ENCODE measurements at places on chromosomes 13 and 19.

DNA sequence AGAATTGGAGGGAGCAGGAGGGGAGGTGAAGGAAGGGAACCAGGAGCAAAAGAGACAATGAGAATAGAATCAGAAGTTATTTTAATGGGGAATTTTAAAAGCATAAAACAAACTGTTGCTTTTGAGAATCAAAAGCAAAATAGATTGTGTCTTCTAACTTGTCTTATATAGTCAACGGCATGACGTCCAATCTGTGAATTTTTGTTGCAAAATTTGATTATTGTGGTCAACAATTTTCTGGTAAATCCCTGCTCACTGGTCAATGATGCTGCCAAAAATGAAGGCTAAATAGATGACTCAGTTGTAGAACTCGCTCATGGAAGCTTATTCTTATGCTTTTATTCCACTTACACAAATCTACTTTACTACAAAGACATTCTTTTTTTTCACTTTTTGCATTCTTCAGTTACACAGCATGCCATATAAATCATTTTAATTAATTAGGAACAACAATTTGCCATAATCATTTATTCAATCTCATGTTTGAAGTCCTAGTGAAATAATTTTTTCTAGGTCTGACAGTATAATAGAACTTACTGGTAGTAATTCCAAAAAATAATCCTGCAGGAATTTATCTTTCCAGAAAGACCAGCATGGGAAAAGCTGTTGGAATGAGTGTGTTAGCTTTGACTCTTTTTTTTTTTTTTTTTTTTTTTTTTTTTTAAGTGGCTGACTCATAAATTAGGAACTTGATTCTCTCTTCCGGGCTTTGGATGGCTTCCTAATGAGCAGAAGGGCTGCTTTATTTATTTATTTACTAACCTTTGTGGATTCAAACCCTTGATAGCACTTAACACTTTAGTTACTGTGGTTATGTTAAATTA, 256.9 kb downstream of the SPRY2 start:
- H3K4me3 ChIP-seq = peak overlapping the region; percentile 60
- no peaks in the 10 kb centered on the region for H3K36me3 ChIP-seq

DNA sequence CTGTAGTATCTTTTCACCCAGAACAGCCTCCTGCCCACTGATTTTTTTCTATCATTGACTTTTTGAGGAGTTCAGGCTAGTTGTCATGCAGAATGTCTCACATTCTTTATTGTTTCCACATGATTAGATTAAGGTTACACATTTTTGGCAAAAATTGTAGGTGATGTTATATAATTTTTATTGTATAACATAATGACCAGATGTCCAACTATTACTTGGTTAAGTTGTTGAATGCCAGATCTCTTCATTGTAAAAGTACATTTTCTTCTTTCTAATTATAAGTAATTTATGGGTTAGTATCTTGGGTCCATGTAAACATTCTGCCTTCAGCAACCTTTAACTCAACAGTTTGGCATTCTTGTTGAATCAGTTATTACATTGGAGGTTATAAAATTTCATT, 138.4 kb downstream of the POSTN start:
- no peaks in the 10 kb centered on the region for H3K4me1 ChIP-seq
- H3K27ac ChIP-seq = no peak overlapping the region
- no peak overlapping the region for H3K4me3 ChIP-seq
- no peaks in the 10 kb centered on the region for H3K36me3 ChIP-seq
- no peak for DNase-seq

DNA sequence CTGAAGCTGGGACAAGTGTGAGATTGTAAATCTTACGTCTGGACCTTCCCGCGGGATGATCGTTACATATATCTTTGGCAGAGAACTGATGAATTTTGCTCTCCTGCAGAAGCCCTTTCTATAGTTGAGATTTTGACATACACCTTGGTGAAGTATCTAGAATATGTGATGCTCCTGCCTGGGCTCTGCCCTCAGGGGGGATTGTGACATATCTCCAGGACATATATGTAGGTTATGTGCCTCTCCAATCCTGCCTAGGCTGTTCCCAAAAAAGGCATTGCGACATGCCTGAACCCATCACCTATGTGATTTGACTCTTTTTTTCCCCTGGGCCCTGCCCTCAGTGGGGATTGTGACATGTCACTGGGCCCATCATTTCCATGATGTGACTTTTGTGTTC, 76.6 kb downstream of the ZNF208 start:
- H3K27me3 ChIP-seq = peaks cover 2% of the 10 kb centered on the region
- H3K4me1 ChIP-seq = no peaks in the 10 kb centered on the region

DNA sequence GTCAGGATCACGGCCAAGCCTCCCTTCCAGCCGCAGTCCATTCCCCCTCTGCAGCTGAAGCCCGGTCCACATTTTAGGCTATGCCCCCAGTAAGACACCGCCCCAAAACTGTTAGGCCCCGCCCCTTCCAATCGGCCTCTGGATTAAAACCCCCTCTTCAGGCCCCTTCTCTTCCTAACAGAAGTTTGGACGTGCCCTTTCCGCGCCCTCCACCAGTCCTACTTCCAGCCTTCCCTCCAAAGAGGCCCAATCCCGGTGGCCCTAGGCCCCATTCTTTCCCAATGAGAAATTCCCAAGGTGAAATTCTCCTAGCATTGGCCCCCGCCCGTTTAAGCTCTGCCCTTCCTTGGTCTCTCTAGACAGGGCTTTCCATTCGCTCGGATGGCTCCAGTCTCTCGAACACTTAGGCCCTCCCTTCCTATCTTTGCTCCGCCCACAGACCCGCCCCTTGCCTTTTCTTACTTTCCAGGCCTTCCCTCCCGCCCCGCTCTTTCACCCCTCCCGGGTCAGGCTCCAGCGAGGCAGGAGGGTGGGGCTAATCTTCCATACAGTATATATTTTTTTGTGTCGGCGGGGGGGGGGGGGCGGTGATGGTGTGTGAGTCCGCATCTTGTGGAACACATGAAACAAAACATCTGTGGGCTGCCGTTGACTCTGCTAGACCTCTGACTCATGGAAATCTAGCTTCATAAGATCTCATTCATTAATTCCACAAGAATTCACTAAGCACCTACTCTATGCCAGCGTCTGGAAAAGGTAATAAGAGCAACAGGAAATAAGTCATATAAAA, 13.6 kb downstream of the LTBP4 start:
- H3K4me1 ChIP-seq = peaks cover 48% of the 10 kb centered on the region
- peak; percentile 80 for DNase-seq
- peak overlapping the region; percentile 75 for H3K27ac ChIP-seq
- peaks cover 38% of the 10 kb centered on the region for H3K27me3 ChIP-seq
- H3K4me3 ChIP-seq = peak overlapping the region; percentile 86

- H3K4me1 ChIP-seq = peaks cover 68% of the 10 kb centered on the region
- H3K27me3 ChIP-seq = peaks cover 11% of the 10 kb centered on the region
- no peaks in the 10 kb centered on the region for H3K36me3 ChIP-seq
- H3K27ac ChIP-seq = peak overlapping the region; percentile 4
These were observed 3.0 kb downstream of the HPN start for GRCh38 chr19:35044317-35045117.

- H3K4me1 ChIP-seq = peaks cover 44% of the 10 kb centered on the region
- peaks cover 78% of the 10 kb centered on the region for H3K27me3 ChIP-seq
- H3K4me3 ChIP-seq = peak overlapping the region; percentile 81
- no peak overlapping the region for H3K27ac ChIP-seq
These were observed 469 bp downstream of the COX6B2 start for GRCh38 chr19:55353803-55354697.

GRCh38 chr13:32902874-32903273, 113.3 kb upstream of the KL start:
- no peak overlapping the region for H3K4me3 ChIP-seq
- no peak overlapping the region for H3K27ac ChIP-seq
- peaks cover 8% of the 10 kb centered on the region for H3K4me1 ChIP-seq
- no peaks in the 10 kb centered on the region for H3K36me3 ChIP-seq
- no peak for DNase-seq

GRCh38 chr13:80048802-80049201, 292.1 kb downstream of the SPRY2 start:
- no peak overlapping the region for H3K27ac ChIP-seq
- H3K27me3 ChIP-seq = peaks cover 9% of the 10 kb centered on the region
- peaks cover 35% of the 10 kb centered on the region for H3K4me1 ChIP-seq
- no peaks in the 10 kb centered on the region for H3K36me3 ChIP-seq
- peak overlapping the region; percentile 28 for H3K4me3 ChIP-seq

DNA sequence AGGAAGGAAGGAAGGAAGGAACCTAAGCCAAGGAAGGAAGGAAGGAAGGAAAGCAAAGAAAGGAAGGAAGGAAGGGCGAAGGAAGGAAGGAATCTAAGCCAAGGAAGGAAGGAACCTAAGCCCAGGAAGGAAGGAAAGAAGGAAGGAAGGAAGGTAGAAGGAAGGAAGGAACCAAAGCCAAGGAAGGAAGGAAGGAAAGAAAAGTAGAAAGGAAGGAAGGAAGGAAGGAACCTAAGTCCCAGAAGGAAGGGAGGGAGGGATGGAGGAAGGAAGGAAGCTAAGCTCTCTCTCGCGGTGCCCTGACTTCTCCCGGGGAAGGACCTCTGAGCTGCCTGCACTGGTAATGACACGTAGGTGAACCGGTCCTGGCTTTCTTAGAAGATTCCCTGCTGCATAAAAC, 1.3 kb upstream of the RUBCNL start:
- H3K27me3 ChIP-seq = peaks cover 51% of the 10 kb centered on the region
- no peak for DNase-seq
- no peaks in the 10 kb centered on the region for H3K36me3 ChIP-seq
- peak overlapping the region; percentile 36 for H3K4me3 ChIP-seq
- H3K27ac ChIP-seq = no peak overlapping the region

GRCh38 chr13:49140910-49141611, 79.1 kb upstream of the MLNR start:
- H3K36me3 ChIP-seq = peaks cover 83% of the 10 kb centered on the region
- H3K27me3 ChIP-seq = no peaks in the 10 kb centered on the region
- DNase-seq = no peak
- H3K27ac ChIP-seq = peak overlapping the region; percentile 18
- H3K4me1 ChIP-seq = no peaks in the 10 kb centered on the region

DNA sequence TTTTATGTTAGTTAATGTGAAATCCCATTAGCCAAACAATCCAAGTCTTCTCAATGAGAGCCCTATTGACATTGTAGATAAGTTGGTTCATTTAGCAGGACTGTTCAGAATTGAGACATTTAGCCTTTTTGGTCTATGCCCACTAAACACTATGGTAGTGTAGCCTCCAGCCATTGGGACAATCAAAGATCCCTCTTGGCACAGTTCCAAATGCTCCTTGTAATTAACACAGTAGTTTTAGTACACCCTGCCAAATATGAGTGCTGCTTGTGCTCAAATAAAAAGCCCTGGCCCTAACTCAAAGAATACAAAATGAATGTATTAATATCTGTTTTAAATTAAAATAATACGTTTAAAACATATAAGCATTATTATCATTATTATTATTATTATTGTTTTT, 15.4 kb upstream of the FAM216B start:
- H3K36me3 ChIP-seq = no peaks in the 10 kb centered on the region
- no peak for DNase-seq
- H3K4me3 ChIP-seq = no peak overlapping the region

GRCh38 chr13:30616927-30617314, 799 bp upstream of the USPL1 start:
- H3K27me3 ChIP-seq = no peaks in the 10 kb centered on the region
- peaks cover 10% of the 10 kb centered on the region for H3K36me3 ChIP-seq
- no peak for DNase-seq
- H3K4me3 ChIP-seq = no peak overlapping the region
- H3K4me1 ChIP-seq = peaks cover 9% of the 10 kb centered on the region

- H3K4me3 ChIP-seq = no peak within 1 kb of the TSS
- peak; percentile 51 for DNase-seq
- H3K36me3 ChIP-seq = no peaks in the 10 kb centered on the region
- no peaks in the 10 kb centered on the region for H3K4me1 ChIP-seq
- peaks cover 32% of the 10 kb centered on the region for H3K27me3 ChIP-seq
These were observed at the start of gene NANOS2 for GRCh38 chr19:45913874-45914830. Gene NANOS2 (minus strand): TSS chr19:45914778. CDS start chr19:45914693, 85 bp downstream.

- H3K4me3 ChIP-seq = no peak overlapping the region
- no peak for DNase-seq
- H3K36me3 ChIP-seq = peaks cover 17% of the 10 kb centered on the region
- H3K4me1 ChIP-seq = no peaks in the 10 kb centered on the region
These were observed 17.3 kb downstream of the NUFIP1 start for GRCh38 chr13:44971656-44972595.

DNA sequence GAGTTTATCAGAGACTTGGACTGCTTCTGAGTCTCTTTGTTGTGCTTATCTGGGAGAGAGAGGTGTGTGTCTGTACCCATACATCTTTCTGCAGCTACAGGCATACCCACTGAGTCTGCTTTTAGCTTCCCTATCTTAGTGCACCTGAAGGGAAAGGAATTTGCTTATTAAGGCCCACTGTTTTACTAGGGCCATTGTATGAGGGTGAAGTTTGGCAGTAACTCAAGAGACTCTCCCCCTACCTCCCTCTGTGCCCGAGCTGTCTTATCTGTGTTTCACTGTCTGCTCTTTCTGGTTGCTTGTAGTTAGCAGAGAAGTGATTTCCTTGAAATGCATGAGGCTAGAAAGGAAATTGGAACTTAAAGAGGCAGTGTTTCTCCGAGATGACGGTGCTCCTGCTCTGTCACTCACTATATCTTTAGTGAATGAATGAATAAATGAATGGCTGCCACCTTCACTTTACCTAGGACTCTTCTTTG, 678 bp upstream of the CD33 start:
- H3K4me1 ChIP-seq = no peaks in the 10 kb centered on the region
- H3K36me3 ChIP-seq = no peaks in the 10 kb centered on the region
- H3K4me3 ChIP-seq = no peak overlapping the region
- peaks cover 23% of the 10 kb centered on the region for H3K27me3 ChIP-seq

DNA sequence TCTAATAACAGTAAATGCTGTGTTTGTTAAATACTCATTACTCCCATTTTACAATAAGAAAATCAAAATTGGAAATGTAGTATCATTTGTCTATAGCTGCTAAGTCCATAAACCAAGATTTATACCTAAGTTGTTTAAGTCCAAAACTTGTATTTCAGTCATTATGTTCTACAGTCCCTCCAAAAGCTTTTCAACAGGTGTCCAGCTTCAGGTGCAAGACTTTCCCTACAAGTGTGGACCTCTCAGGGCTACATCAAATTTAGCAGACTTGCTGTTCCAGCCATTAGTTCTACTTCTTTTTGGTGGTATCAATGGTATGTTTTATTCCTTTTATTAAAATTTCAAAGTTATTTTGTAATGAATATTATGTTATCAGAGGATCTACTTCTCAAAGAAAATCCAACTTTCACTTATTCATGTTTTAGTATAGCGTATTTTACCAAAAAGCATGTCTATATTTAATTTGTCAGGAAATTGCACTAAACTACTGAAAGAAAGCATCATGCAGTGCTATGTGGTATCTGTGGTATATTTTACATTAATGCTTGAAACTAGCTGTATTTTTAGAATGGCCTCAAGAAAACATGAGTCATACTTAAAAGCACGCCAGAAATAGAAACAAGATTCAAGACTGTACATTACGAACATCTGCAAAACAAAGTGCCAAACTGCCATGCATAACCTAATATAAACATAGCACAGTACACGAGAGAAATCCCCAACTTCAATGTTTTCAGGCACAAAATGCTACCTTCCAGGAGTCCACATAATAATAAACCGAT, 44.5 kb downstream of the VWA8 start:
- no peak overlapping the region for H3K27ac ChIP-seq
- no peaks in the 10 kb centered on the region for H3K27me3 ChIP-seq
- H3K4me3 ChIP-seq = no peak overlapping the region
- H3K4me1 ChIP-seq = peaks cover 15% of the 10 kb centered on the region
- no peak for DNase-seq

GRCh38 chr19:45769821-45770191, 754 bp upstream of the SIX5 start:
- peak overlapping the region; percentile 95 for H3K4me3 ChIP-seq
- H3K27ac ChIP-seq = peak overlapping the region; percentile 99
- peak; percentile 52 for DNase-seq
- H3K4me1 ChIP-seq = peaks cover 33% of the 10 kb centered on the region
- H3K27me3 ChIP-seq = no peaks in the 10 kb centered on the region

GRCh38 chr13:64992314-64992713, 2237.8 kb downstream of the PCDH9 start:
- no peaks in the 10 kb centered on the region for H3K4me1 ChIP-seq
- H3K27me3 ChIP-seq = no peaks in the 10 kb centered on the region
- no peak overlapping the region for H3K4me3 ChIP-seq
- H3K27ac ChIP-seq = no peak overlapping the region
